Left cardiac atrium (tissue), 4 donors: ENCODE measurements at places on chromosomes 5 and 9. TPM values are rescaled to one million over a fixed set of nuclear protein-coding genes. Genes with fewer than 3 reads are reported as not detected.

GABBR2 gene
- 0.41 TPM for total RNA-seq

DNA sequence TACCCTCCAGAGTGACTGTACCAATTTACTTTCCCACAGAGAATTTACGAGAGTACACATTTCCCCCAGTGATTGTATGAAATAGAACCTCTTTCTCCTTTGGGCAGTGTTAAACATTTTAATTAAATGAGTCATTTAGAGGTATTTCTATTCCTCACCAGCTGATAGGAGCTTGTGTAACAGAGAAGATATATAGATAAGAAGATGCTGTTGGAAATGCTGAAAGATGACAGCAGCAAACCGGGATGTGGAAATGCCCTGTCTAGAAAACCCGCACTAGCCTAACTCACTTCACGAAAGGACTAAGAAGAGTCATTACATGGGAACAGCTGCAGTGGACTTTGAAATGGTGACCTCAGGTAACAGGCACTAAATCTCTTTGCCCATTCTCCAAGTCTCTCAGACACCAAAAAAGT is 68.3 kb downstream of the LPAR1 start:
- DNase-seq: no peak

GRCh38 chr5:27311544-27311943 is 273.2 kb upstream of the CDH9 start:
- no peak for DNase-seq

DNA sequence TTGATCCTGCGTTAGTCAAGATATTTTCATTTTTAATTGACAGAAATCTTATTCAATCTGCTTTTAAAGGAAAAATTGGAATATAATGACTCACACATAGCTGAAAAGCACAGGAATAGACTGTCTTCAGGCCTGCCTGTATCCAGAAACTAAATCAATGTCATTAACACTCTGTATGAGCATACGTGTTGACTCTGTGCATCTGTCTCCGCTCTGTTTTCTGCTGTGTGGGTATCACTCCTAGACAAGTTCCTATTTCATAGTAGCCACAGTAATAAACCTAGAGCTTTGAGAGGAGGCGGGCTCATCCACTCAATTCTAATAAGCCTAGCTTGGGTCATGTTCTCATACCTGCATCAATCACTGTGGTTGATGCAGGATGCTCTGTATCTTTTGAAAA is 267.6 kb downstream of the KCTD16 start:
- DNase-seq: no peak

DNA sequence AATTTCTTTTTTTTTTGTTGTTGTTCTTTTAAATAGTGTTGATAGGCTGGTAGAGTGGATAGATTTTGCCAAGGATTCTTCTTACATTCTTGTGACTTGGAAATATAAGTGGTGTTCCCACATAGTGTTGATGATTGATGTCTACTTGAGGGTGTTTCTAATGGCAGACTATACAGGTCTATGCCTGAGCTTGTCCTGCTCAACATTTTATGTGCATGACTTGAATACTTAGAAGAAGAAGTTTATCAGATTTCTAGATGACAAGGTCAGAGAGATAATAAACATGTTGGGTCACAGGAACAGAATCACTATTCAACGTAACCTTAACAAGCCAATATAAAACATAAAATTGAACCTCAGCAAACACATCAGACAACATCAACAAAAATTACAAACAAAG is 24.2 kb downstream of the XRCC4 start:
- no peak for DNase-seq

- DNase-seq: peak; percentile 30
Measured at GRCh38 chr9:12813960-12814876, 39.4 kb downstream of the LURAP1L start.

DNA sequence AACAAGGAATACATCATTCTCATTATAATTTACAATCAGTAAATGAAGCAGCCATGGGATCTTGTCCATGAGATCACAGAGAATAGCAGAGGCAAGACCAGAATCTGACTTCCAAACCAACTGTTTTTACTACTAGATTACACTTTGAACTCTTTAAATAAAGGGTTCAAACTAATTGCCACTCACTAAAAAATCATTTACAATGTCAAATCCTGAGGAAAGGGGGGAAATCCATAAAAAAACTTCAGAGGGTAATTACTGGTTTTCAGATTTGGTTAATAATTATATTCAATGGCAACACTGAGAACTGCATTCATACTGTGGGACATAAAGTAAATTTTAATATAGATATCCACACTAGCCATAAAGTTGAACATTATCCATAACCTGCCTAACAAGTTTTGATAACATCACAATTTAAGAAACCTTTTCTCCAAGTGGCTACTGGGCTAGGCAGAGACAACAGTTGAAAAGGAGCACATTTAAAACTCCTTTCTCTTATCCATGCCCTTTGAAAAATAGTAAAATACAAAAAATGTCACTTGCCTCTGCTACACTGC is 15.9 kb downstream of the PLPP1 start:
- DNase-seq: no peak

DNA sequence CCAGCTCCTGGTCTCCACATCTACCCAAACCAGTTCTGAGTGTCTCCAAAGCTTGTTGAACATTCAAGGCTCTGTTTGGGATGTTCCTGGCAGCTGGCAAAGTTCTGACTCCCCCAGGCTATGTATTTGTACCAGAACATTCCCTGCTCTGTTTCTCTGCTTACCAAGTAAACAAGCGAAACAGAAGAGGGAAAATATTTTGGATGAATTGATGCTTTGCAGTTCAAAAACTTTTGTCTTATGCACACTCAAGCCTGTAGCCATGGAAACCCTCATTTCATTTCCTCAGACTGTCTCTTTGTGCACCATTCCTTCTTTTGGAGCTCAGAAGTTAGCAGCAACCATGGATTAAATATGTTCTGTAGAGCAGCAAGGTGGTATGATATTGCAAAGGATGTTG is 145.8 kb downstream of the ACTL7B start:
- DNase-seq: no peak

DNA sequence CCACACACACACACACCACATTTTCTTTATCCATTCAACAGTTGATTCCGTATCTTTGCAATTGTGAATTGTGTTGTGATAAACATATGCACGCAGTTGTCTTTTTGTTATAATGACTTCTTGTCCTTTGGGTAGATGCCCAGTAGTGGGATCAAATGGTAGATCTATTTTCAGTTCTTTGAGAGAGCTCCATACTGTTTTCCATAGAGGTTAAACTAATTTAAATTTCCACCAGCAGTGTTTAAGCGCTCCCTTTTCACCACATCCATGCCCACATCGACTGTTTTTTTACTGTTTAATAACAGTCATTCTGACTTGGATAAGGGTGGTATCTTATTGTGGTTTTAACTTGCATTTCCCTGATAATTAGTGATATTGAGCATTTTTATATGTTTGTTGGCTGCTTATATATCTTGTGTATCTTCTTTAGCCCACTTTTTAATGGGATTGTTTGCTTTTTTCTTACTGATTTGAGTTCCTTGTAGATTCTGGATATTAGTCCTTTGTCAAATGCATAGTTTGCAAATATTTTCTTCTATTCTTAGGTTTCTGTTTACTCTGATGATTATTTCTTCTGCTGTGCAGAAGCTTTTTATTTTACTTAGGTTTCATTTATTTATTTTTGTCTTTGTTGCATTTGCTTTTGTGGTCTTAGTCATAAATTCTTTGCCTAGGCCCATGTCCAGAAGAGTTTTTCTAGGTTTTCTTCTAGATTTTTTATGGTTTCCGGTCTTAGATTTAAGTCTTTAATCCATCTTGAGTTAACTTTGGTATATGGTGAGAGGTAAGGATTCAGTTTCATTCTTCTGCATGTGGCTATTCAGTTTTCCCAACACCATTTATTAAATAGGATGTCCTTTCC is 82.4 kb downstream of the SH3RF2 start:
- no peak for DNase-seq
